Inflammatory macrophage (primary cell): ENCODE measurements at places on chromosomes 11 and 22.

GRCh38 chr11:24585192-24585591 is 88.3 kb downstream of the LUZP2 start:
- DNase-seq, result no peak

DNA sequence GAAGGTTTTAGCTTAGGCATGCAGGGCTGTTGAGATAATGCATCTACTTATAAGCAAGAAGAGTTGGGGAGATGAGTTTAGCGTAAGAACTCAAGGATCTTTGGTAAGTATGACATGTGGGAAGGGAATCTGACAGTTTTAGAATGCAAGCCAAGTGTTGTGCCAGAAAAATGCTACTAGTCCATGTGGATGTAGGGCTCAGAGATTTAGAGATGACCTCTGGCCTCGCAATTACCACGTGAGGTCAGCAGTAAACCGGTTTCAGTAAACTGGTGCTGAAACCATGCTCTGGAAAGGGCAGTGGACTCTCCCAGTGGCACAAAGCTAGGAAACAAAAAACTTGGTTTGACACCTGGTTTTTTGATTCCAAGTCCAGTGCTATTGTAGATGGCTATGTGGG is 18.9 kb downstream of the MRPL16 start:
- no peak for DNase-seq

DNA sequence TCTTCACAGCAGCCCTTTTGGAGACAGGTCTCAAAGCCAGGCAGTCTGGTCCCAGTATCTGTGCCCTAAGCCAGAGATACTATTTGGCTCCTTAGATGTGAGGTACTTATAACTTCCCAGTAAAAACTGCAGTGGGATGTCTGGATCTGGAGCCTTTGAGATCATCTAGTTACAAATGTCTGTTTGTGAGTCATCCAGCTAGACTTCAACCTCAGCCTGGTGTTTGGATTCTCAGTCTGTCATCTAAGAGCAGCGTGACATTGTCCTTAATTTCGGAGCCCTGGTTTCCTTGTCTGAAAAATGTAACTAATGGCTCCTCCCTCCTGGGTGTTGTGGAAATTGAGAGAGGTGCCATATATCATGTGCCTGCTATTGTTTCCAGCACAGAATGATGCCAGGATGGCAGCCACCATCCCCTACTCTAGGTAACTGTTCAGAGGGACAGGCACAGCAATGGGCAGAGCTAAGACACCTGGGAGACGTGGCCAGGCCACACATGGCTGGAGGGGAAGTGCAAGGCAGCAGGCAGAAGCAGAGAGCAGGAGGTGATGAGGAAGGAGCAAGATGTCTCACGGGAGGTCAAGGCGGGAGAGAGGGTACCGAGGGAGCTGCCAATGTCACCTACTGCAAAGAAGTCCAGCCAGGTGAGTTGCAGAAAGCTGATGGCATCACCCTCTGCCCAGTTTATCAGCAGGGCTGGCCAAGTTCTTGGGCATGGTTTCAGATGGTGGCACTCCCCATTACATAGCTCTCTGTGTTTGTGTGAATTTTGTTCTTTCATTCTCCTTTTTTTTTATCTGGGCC is 20.6 kb upstream of the ST3GAL4 start:
- no peak for DNase-seq

- DNase-seq, result no peak
These were observed 131.2 kb downstream of the ARL14EP start for GRCh38 chr11:30454111-30454510.

DNA sequence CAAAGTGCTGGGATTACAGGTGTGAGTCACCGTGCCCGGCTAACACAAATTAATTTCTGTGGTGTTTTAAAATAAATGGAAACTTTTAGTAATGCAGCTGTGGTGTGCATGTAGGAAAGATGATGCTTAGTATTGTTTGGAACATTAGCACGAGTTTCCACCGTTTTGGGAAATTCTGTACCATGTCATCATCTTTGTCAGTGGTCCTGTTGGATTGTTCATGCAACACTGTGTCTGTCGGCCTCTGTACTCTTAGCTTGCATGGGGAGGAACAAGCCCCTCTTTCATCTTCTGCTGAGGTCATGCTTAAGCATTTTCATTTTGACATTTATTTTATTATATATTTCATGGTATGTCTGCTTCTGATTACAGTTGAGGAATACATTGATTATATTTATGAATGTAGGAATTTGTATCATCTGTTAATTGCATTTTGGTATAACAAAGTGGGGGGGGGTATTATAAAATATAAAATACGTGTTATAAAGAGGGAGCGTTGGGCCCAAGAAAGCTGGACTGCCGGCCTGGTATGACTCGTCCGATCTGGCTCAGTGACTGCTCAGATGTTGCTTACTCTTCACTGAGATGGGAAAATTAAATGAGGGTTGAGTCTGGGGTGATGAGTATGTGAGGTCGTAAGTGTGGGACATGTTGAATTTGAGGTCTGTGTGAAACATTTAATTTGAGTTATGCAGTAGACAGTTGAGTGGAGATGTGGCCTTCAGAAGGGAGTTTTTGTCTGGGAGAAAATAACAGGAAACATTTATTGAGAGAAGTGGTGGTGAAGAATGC is 28.7 kb downstream of the CECR2 start:
- no peak for DNase-seq

DNA sequence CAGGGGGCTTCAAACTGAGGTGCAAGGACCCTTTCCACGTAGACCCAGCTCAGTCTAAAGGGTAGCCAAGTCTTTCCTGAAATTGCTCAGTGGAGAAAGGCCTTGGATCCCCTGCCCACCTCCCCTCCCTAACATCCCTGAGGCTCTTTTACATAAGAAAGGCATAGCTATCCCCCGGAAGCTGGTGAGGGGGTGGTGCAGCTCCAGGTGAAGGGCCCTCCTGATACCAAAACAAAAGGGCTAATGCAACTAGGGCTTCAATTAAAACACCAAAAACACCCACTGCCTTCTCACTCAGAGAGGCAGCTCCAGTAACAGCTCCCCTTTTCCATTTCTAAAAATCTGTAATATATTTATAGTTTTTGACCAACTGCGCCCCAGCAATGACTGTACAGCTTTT is 5.8 kb downstream of the SHANK2 start:
- DNase-seq, result no peak

- no peak for DNase-seq
These were observed 18.5 kb downstream of the COMMD9 start for GRCh38 chr11:36270701-36271100.

DNA sequence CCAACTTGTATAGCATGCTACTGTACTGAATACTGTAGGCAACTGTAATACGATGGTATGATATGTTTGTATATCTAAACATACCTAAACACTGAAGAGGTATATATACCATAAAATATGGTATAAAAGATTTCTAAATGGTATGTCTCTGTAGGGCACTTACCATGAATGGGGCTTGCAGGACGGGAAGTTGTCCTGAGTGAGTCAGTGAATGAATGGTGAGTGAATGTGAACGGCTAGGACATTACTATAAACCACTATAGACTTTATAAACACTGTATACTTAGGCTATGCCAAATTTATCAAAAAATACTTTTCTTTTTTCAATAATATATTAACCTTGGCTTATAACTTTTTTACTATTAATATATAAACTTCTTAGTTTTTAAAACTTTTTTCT is 66.8 kb downstream of the ZC3H12C start:
- no peak for DNase-seq

DNA sequence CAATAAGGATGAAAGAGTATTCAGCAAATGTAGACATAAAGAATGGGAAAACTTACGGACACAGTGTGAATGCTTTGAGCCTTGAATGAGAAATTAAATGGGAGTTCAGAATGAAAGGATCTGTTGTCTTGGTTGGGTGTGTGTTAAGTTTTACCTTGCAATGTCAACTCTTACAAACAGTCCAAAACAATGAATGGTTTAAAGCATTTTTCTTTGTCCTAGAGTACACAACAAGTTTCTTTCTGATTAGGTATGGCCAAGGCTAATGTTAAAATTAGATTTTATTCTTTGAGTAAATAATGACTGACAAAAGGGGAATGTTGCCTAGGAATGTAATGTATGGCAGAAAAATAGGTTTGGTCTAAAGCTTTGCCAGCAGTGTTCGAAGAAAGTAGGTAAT is 2.5 kb downstream of the PTS start:
- no peak for DNase-seq

- DNase-seq, result no peak
These were observed 48.4 kb downstream of the DBX1 start for GRCh38 chr11:20111871-20112270.

- no peak for DNase-seq
These were observed 12.9 kb upstream of the FAT3 start for GRCh38 chr11:92211576-92212167.

- no peak for DNase-seq
These were observed 57.9 kb downstream of the BUD13 start for GRCh38 chr11:116714902-116715301.

DNA sequence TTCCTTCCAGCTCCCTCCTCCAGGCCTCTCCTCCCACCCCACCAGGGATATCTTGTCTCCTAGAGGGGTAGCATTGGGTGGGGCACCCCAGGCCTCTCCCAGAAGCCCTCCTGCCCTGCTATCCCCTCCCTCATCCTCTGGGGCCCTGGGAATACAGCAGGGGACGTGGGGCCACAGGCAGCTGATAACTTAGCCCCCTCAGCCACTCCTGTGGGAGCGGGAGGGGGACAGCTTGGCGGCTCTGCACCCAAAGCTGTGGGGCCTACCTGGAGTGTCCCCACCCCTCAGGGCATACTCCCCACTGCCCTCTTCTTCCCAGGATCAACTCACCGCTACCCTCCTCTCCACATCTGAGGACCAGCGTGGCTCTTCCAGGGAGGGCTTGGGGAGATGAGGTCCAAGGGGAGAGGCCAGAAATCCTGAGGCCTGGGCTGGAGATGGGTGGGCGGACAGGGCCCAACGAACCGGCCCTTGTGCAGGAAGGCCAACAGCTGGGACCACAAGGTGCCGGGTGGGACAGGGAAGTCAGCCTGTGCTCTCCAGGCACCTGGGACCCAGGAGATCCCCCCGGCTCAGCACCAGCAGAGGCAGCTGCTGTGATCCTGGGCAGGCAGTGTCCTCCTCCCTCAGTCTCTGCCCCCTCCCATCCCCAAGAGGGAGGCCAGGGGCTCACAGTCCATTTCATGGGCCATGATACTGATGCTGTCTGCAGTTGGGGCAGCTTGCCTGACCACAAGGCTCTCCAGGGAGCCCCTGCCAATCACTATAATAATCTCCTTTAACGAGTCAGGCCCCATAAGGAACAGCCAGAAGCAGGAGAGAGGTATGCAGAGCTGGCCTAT is 23.2 kb downstream of the NEAT1 start:
- no peak for DNase-seq

DNA sequence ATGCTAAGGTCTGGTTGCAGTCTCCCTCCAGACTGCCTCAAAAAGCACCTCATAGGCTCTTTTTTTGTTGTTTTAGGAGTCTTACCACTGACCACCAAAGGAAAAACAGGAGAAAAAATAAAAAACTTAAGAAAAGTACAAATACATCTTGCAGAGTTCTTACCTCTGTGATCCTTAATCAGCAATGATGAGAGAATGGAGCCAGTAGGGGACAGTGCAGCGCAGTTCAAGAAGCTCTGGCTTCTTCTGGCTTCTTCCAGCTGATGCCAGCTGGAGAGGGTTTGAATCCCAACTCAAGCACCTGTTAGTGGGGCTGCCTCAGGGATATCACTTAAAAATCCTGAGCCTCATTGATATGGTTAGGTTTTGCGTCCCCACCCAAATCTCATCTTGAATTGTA is 223.3 kb upstream of the ISX start:
- DNase-seq, result no peak

- DNase-seq, result no peak
These were observed 65.9 kb downstream of the PHF21A start for GRCh38 chr11:46055371-46055770.

DNA sequence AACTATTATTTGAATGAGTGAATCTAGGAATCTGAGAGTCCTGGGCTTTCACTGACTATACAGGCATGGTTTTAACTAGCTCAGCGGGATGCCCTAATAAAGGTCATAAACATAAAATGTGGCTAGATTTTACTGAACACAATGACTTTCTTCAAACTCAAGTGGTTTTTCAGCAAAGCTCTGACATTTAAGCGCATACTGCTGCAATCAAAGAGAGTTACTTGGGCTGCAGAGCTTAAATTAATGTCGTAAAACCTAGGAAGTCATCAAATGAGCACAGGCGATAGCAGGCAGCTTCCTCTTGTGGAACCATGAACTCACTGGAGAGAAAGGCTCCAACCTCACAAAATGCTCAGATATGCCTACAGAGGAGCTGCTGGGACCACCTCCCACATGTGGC is 6.7 kb downstream of the CSNK2A3 start:
- no peak for DNase-seq

DNA sequence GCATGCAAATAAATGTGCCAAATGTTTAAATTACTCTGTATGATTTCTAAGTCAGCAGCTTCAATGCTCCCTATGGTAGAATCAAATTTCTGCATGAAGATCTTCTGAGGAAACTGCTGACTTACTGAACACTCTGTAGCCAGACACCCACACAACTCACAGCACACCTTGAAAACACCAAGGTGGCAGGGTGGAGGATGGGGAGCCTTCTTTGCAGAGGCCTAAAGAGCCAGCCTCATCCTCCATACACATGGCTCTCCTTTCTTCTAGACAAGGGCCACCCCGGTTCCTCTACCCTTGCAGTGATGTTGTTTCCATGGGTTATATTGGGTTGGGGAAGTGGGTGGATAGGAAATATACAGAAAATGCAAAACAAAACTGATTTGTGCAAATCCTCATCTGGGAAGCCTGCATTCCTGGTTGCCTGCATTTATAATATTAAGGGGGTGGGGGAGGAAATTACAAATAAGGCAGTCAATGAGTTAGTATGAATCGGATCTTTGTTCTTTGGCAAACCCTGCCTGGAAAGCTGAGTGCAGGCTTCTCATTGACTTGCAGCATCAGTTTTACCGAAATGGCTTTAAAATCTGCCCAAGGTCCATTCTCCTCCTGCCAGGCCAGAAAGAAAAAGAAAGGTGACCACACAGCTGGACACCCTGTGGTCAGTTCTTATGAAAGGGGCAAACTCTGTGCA is 15.8 kb upstream of the ETS1 start:
- DNase-seq, result no peak

- no peak for DNase-seq
These were observed 220.3 kb downstream of the CNTN5 start for GRCh38 chr11:99241066-99241465.

DNA sequence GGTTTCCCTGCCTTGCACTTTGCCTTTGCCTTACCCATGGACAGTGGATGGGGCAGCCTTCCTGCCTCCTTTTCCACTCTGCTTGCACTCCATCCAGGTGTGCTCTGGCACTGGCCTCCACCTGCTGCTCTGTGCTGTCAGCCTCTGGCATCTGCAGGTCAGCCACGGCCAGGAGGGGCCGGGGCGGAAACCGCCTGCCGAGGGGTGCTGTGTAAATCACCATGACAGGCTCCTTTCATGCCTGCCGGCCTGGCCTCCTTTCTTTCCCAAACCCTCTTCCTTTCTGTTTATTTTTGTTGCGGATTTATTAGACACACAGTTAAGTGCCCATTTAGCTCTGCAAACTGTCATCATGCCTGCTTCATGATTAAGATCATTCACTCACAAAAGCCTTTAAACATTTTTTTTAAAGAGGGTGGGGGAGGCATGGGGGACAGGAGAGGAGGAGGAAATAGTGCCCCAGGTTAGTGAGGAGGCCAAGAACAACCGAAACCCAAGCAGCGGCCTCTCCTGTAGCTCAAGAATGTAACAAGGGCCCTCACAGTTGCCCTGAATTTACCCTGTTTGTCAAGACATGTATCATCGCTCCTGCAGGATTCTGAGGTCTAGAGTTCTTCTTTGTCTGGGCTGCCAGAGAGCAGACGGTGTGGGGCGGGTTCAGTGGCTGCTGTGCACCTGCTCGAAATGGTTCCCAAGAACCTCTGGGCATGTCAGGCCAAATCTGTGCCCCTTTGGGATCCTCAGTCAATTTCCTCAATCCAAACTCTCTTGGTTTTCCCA is 83.3 kb downstream of the BARX2 start:
- no peak for DNase-seq
